Activated CD4-positive, alpha-beta T cell treated with anti-CD3 and anti-CD28 coated beads for 48 hours (primary cell): ENCODE measurements at places on chromosomes 1 and 21.

DNA sequence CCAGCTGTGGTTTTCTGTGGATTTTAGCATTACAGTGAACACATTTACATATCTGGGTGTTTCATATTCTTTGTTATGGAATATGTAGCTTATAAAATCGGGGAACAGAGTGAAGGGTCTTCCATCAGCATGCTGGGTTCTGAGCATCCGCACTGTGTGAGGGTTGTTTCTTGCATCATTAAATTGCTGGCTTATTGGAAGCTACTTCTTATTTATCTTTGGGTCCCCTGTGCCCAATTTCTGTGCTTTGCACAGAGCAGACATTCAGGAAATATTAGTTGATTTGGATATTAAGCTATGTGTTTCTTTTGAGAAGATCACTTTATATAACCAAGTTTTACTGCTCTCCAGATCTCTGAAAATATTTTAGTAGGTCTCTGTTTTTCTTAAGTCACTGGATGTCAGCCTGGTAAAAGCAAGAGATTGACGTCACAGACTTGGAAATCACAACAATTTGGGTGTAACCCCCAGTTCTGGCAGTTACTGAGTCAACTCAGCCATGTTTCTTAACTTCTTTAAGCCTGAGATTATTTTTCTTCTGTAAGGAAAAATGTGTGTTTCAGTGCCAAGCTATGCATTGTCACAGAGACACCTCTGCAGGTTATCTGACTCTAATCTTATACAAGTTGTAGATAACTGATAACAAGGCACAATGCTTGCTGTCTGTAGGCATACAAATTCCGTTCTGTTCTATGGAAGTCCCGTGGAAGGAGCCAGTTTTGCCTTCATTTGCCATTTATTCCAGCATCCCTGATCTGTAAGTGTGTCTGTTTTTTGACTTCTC lies 258.3 kb upstream of the KAZN start:
- no peak for DNase-seq

- peak; percentile 58 for DNase-seq
Measured at GRCh38 chr1:27864264-27864895, 8.0 kb upstream of the THEMIS2 start.

- DNase-seq: no peak
Measured at GRCh38 chr21:40463176-40463575, 383.8 kb downstream of the DSCAM start.

DNA sequence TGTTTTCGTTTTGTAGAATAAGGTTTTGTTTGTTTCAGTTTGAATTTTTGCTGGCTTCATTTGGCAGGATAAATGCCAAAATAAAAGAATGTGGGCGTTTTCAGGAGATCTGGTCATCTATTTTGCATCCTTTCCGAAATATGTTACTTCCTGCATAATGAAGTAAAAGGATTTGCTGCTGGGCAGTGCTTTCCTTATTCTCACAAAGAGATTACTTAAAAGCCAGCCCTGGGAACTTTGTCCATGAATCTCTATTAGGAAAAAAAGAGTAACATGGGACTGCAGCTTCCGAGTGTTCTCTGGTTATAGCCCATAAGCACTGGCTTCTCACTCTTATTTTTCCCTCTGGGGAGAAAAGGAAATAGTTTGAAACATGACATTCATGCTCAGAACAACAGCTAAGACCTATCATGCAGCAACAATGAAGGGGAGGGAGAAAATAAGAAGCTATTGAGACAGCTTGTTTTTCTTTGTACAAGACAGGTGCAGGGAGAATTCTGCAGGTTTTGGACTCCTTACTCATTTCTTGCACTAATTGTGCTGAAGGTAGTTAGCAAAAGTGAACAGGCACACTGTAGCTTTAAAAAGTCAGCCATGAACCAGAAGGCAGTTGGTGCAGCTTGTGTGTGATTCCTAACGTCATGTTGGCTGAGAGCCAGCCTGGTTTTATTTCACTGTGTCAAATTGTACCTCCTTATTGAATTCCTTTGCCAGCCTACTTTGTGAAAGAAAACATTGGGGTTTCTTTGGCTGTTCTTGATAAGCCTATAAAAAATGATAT lies at the start of gene SAMD13:
Gene SAMD13, plus strand, starts transcription at position 705 of the 781 bp plus-strand sequence. CDS start 1,527 bp downstream, outside the sequence.
- DNase-seq: peak; percentile 64

DNA sequence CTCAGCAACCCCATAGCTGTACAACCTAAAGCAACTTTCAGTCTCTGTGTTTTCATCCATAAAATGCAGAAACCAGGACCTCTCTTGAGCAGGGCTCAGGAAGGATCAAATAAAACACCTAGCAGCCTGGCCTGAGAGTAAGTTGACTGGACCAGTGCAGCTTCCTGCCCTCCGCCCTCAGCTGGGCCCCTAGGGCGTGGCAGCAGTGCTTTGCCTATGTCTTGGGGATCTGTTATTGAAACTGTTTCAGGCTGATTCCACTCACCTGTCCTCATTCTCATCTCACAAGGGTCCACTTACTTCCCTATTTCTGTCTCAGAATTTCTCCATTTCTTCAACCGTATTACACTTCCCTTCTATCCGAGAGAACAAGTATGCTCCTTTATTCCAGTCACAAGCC lies 17.3 kb downstream of the LRRC42 start:
- DNase-seq: no peak

DNA sequence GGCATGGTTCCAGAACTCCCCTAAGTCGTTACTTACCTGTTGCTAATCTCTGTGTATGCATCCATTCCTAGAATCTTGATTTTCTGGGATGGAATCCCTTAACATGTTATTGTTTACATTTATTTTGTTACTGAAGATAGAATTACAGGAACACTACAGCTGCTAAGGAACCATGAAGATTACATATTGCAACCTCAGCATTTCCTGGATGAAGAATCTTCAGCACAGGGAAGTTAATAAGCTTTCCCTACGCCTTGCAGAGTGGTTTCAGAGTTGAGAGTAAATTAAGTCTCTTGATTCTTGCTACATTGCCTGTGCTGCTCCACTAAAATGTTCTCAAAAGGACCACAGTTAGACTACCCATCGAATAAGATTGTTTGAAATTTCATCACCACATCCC lies 31.4 kb upstream of the GBP6 start:
- DNase-seq: no peak

- DNase-seq: no peak
Measured at GRCh38 chr1:236980673-236981072, 23.6 kb downstream of the MT1HL1 start.

- DNase-seq: no peak
Measured at GRCh38 chr1:6498576-6499111, 7.2 kb upstream of the PLEKHG5 start.

GRCh38 chr1:174160109-174160473 lies 771 bp downstream of the RABGAP1L start:
- DNase-seq: peak; percentile 35

DNA sequence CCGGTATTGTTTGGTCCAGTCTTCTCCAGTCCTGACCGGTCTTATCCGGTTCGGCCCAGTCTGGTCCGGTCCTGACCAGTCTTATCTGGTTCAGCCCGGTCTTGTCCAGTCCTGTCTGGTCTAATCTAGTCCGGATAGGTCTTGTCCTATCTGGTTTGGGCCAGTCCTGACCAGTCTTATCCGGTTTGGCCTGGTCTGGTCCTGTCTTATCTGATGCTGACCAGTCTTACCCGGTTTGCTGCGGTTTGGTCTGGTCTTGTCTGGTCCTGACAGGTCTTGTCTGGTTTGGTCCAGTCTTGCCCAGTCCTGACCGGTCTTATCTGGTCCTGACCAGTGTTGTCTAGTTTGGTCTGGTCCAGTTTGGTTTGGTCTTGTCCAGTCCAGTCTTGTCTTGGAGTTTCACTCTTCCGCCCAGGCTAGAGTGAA lies 30.1 kb downstream of the DHX9 start:
- DNase-seq: no peak

DNA sequence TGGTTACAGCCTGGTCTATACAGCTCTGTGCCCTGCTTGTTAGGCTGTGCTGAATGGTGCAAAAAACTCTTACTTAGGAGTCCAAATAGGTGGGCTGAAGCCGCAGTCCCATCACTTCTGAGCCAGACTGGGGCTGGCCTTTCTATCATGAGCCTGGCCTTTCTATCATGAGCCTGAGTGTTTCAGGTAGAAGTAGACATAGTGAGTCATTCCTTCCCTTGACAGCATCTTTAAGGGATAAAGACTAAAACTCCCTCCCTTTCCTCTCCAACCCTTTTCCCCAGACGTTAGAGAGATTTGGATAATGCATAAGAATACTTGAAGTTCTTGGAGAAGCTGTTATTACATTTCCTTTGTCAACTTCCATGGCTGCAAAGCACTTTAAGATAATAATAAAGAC lies 46.5 kb upstream of the PARP1 start:
- no peak for DNase-seq

DNA sequence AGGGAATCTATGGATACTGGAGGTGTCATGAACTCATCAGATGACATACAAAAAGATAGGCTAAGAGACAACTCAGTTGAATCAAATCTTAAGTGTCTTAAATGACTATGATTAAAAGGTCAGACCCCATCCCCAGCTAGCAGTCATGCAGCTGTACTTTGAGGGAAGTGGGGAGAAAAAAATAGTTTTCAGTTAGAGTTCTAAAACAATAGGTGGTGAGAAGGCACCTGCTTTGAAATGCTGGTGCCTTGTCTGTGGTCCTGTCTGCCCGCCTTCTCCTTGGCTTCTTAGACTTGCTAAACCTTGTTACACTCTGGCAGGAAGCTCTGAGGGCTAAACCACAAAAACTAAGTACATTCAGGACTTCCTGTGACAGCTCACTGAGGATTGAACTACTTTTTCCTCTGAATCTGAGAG lies 15.3 kb downstream of the CD2 start:
- peak; percentile 78 for DNase-seq

- DNase-seq: no peak
Measured at GRCh38 chr1:184062640-184063286, 11.2 kb downstream of the TSEN15 start.

DNA sequence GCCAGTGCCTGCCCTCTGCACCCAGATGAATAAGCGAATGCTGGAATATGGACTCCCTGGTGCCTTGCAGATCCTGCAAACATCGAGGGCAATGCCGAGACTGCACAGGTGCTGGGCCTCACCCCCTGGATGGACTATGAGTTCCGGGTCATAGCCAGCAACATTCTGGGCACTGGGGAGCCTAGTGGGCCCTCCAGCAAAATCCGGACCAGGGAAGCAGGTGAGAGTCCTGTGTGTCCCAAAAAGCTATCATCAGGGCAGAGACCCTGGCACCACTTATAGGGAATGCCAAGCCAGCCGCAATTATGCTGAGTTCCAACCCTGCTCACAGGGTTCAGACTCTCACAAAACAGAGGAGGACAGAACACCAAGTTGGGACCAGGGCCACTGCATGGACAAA lies 17.2 kb downstream of the TMEM81 start:
- no peak for DNase-seq

DNA sequence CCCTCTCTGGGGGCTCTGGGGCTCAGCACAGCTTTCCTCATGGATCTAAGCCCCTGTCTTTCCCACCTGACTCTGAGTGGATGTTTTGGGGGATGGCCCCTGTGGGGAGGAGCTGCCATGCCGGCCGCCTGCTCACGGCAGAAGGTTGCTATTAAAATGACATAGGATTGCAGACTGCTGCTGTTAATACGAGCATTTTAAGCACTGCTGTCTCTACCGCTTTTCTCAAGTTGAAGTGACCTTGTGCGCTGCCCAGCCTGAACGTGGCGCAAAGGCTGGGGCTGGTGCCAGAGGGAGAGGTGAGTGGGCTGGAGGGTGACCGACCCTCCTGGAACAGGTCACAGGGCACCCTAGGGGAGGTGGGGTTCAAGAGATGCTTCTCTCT lies 58.4 kb downstream of the DISP3 start:
- DNase-seq: no peak

DNA sequence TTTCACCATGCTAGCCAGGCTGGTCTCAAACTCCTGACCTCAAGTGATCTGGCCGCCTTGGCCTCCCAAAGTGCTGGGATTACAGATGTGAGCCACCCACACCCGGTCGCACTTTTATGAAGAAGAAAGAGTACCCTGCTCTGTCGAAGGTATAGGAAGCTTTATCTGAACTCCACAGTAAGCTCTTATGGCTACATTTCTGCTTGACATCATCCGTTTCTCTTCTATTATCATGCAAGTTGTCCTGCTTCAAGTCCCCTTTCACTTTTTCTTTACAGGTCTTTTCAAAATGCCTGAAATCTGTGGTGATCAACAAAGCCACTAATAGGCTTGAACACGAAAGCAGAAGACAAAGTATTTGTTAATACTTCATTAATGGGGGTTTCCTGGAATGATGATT lies 4.0 kb downstream of the RPE65 start:
- no peak for DNase-seq

DNA sequence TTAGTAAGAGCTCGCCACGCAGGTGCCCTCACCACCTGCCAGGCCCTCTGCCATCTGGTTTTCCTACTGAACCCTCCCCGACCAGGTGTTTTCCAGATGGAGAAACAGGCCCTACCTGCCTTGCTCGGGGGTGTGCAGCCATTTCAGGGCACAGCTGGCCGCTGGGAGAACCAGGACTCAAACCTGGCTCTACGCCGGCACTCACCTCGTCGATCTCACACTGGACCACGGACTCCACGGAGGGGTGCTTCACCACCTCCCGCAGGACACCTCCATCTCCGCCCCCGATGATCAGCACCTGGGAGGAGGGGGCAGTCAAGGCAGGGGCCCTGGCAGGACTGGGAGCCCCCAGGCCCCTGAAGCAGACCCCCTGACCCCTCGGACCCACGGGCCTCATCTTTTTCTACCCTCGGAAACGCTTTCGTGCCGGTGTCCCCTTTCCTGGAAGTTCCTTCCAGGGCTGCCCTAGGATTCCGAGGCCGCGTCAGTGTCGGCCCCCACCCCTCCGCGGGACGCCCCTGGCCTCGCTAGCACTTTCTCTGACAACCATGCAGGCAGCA lies 1.1 kb downstream of the SRM start:
- DNase-seq: no peak
